ENCODE measurements at places on chromosomes 6 and 20.

DNA sequence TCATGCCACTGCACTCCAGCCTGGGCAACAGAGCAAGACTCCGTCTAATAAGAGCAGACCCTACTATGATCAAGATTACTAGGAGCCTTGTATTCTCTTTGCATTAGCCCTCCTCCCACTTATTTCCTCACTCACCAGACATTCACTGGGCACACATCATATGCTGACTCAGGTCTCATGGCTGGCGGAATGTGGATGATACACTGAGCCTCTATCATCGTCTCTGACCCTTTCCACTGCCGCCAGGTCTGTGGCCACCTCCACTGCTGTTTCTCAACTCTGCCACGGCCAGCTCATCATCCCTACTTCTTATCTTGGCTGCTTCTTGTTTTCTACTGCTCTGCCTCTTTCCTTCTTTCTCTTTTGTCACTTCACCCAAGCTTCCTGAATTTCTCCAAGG is 161.0 kb downstream of the BACH2 start:
- DNase-seq = no peak

DNA sequence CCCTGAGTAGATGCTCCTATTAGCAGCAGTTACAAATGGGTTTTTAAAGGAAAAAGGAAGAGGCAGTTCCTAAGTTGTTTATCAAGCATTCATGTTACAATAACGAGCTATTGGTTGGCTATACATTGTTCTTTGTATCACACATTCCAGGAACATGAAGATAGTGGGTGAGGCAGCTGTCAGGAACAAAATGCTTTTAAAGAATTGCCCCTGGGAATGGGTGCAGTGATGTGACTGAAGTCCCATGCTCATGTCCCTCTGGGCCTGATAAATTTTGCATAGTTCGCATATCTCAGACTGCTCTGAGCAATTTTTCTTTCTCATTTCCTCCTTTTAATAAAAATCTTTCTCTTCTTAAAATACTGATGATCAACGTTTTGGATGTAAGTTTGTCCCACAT is 3.7 kb downstream of the ENPP1 start:
- DNase-seq = no peak

DNA sequence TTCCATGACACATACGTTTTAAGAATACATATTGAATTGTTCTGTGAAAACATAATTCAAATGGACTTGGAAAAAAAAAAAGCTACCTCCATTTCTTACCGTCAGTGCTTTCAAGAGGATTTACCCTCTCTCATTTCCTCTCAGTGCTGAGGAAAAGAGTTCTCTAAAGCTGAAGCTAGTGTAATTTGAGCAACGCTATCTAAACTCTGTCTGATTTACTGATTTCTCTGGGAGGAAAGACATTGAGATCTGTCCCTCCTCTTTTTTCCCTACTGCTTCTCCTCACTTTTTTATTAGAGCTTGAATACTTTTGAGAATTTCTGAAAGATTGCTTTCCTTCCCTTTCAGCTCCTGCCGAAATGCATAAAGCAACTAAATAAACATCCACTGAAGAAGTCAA is 41.2 kb upstream of the GRIK2 start:
- DNase-seq = no peak

DNA sequence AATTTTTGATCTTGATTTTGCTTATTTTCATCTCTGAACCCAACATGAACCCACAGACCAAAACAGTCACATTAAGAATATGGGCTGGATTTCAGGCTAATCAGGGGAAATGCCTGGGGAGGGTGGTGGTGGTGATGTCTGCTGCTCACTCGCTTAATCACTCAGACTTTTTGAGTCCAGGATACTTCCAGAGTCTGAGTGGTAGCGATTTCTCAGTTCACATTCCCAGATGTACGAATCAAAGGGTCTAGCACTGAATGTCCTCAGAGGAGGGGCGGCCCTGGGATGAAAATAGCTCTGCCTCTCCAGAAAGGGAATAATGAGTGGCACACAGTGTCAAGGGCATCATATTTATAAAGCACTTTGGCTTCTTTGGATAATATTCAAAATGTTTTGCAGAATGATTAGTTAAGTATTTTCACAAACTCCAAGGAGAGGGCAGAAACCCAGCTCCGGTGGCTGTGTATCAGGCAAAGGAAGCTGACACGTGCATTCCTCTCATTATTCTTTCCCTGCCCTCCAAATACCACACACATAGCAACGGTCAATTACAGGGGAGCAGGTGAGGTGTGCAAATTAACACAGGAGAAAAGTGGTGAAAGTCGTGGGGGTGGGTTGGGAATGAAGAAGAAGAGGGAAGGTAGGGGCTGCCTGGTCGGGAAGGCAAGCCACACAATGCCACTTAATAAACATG is 345.2 kb upstream of the RSPO3 start:
- DNase-seq = no peak

All from NCI-H1694 (cell line).